ENCODE measurements at places on chromosomes 3 and 15.

DNA sequence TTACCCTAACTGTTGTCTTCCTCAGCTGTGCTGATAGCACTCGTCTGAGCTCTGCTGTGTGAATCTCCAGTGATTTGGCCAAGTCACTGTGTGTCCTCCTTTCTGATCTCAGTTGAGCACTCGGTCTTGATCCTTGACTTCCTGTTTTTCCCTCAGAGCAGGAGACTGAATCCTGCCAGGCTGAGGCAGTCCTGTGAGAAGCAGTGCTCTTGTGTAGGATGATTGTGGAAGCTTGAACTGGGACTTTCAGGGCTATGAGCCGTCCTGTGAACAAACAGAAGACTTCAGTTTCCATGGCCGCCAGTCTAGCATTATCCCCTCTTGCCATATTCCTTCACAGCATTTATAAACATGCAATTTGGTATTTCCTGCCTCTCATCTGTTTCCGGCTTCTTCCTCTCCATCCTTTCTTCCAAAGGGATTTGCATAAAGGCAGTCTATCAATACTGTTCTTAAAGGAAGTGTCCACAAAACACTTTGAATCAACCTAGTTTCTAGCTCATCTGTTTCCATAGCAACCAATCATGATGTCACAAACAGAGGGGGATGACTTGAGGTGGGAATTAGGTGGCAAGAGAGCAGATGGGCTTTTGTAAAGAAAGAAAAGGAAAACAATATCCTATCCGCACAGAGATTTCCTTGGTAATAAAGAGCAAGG is 237.2 kb downstream of the AGBL1 start:
- no peak for DNase-seq

GRCh38 chr15:85414495-85414894 is 34.1 kb downstream of the AKAP13 start:
- DNase-seq = no peak

GRCh38 chr3:48412375-48413001 is 17.4 kb downstream of the PLXNB1 start:
- no peak for DNase-seq

DNA sequence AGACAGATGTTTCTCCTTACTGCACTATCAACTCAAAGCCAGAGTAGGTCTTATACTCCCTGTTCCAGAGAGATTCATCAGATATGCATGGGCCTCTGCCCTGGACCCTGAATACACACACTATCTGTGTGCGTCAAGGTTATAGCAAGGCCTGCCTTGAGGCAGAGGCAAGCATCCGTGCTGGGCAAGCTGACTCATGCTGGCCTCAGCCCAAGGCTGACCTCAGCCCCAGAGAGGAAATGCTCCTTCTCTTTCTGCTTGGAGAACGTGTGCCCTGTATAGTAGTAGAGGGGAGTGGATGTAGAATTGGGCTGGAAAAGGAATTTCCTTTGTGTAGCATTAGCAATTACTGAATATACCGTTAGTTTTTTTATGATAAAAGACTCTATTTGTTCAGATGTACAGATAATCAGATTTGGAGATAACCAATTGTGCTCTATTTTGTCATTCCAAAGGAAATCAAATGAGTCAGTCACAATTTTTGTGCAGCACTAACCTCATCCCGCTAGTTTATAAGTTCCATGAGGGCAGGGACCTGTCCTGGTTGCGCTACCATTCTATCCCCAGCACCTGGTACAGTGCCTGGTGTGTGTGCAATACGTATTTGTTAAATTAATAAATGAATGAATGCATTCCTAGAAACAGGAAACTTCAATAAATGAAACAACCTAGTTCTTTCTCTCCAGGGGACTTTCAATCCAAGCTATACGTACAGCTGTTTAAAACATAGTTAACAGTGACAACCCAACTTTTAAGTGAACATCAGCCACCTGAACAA is 13.3 kb upstream of the PAQR9 start:
- no peak for DNase-seq

DNA sequence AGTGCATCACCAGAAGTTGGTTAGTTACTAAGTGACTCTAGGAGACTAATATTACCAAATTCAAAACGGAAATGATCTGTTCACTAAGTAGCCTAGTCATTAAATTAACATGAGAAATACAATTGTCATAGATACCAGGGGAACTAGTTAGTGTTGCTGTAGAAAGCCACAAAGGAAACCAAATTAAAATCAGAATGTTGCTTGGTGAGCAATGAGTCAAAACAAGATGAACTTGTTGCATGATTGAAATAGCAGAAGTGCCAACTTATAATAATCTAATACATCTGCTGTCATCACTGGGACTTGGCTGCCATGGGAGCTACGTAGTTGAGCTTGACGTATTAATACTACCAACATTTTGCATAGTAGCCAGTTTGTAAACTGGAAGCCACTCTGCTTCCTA is 458.1 kb downstream of the DIPK2A start:
- DNase-seq = no peak

DNA sequence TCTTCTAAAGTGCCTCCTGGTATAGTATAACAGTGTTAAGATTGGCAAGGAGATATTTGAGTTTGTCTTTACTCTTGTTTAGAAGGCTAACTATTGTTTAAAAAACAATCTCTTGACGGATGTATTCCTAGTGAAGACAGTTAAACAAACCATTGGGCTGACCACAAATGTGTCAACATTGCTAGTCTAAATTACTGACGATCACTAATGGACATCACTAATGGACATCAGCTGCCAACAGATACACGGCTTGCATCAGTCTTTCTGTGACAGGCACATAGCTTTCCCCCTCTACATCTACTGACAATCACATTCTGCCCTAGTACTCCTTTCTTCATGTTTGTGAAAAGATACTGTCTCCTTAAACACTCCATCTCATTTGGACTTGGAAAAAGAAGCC is 57.1 kb upstream of the ETV5 start:
- no peak for DNase-seq

GRCh38 chr15:88218557-88219221 is 37.9 kb downstream of the NTRK3 start:
- DNase-seq = no peak

- DNase-seq = no peak
Observed at GRCh38 chr3:125146626-125147490, 65.7 kb downstream of the SLC12A8 start.

GRCh38 chr3:46844397-46844796 is 18.8 kb downstream of the MYL3 start:
- no peak for DNase-seq

- DNase-seq = no peak
Observed at GRCh38 chr3:24320601-24321000, 174.0 kb downstream of the THRB start.

DNA sequence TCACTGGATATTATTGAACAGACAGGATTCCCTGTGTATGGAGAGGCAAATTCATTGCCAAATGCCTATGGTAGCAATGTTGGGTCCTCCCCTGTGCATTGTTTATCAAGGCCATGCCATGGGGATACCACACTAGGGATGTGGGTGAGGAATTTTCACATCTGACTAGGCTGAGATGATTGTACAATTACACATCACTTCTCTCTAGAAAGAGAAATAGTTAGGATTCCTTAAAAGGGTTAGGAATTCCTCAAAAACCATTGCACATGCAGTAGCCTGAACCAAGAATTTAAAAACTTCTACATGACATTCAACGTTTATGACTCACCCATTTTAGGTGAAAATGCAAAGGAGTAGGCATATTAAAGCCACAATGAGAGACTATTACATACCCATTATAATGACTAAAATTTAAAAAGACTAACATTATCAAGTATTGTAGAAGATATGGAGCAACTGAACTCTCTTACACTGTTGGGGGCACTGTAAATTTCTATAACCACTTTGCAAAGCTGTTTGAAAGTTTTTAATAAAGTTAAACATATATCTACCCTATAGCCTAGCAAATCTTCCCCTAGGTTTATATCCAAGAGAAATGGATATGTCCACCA is 175.9 kb downstream of the THRB start:
- DNase-seq = no peak

GRCh38 chr3:11613851-11614487 is 29.7 kb downstream of the VGLL4 start:
- DNase-seq = no peak

- no peak for DNase-seq
Observed at GRCh38 chr3:99172736-99173657, 271.5 kb upstream of the DCBLD2 start.

DNA sequence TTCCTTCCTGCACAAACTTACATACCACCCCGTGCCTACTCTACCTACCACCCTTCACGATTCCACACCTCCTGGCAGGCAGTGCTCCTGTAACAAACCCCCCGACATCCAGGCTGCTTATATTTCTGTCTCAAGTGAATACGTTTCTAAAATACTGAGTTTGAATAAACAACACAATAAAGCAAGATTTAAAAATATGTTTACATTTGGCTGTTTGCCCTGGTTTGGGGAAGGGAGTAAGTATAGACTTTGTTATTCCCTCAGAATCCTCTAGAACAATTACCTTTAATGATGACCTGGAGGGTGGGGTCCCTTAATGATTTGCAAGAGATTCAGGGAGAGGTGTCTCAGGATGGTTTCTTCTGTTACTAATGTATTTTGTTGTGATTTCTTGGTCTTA is 402.6 kb upstream of the TBL1XR1 start:
- DNase-seq = no peak

DNA sequence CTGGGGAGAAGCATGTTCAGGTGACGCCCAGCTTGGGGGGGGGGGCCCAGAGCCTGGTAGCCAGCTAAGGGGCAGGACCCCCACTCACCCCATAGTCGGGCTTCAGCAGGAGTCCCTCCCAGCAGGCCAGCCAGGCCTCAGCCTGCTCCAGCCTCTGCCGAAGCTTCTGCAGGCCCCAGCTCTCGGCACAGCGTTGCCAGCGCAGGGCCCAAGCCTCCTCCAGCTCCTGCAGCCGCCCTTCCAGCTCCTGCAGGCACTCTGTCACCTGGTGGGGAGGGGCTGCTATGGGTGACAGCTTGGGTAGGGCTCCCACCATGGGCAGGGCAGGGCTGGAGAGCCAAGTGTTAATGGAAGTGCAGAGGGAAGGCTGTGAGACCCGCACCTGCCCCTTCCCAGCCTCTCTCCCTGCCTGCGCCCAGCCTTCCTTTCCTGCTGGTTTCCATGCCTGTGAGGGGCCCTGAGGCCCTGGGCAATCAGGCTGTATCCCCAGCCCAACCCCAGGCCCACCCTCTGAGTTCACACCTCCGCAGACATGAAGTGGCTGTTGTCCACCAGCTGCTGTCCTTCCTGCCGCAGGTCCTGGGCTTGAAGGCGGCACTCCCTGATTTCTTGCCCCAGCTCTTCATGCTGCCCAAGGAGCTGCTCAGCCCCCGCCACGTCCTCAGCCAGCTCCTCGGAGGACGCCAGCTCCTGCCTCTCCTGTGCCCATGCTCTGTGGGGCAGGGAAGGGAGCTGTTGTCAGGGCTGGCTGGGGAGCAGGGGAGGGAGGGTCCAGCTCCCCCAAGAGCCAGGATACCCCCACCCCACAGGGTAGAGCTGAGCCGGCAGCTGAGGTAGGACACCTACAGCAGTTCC is 14.3 kb downstream of the PLA2G4B start:
- DNase-seq = no peak

- no peak for DNase-seq
Observed at GRCh38 chr3:187973977-187974870, 179.7 kb upstream of the LPP start.

DNA sequence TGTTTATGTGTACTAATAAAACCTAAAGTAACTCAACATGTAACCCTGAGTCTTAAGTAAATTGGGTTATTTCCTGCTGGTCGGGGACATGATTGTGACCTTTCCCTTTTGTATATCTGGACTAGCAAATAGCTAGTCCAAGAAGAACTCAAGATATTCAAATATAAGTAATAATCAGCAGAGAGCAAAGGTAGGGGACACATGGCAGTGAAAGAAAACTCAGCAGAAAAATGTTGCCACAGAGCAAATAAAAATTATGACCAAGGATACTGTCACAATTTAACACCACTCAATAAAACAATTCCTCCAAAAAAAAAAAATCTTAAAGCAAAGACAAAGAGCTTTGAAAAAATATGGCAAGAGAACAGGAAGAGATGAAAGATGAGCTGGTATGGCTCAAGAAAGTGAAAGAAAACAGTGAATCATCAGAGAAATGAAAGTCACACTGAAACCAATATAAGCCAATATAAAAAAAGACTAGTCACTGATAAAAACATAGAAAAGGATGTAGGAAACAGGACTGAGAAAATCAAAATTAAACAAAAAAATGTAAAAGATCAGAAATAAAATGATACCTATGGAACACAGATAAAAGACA is 43.4 kb downstream of the HLTF start:
- no peak for DNase-seq

DNA sequence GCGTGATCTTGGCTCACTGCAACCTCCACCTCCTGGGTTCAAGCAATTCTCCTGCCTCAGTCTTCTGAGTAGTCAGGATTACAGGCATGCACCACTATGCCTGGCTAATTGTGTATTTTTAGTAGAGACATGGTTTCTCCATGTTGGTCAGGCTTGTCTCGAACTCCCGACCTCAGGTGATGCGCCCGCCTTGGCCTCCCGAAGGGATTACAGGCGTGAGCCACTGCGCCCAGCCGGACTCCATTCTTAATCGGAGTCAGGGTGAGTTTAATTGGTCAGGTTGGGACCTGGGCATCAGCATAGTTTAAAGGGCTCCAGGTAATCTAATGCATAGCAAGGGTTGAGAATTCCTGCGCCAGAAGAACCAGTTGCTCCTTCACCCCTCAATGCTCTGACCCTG is 29.2 kb downstream of the MAGEF1 start:
- no peak for DNase-seq

GRCh38 chr15:70156671-70157271 is 59.1 kb upstream of the TLE3 start:
- DNase-seq = no peak

DNA sequence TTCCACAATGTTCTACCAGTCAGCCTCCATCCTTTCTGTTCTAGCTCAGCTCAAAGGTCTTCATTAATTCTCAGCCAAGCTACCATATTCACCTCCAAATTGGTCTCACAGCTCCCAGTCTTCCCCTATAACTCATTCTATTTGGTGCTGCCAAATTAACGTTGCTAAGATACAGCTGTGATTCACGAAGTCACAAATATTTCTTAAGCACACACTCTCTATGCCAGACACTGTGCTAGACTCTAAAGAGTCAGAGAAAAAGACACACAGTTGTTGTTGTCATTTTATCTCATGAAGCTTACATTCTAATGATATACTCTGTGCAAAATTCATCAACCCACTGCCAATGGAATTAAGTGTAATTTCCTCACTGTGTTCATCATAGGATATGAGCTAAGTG is 102.8 kb downstream of the FRMD5 start:
- DNase-seq = no peak

- no peak for DNase-seq
Observed at GRCh38 chr3:104868291-104868690, 498.4 kb upstream of the ALCAM start.

- no peak for DNase-seq
Observed at GRCh38 chr15:85568261-85568808, 187.9 kb downstream of the AKAP13 start.
